ENCODE measurements at places on chromosomes 12 and 14.

GRCh38 chr14:105063056-105063455 lies 2.2 kb downstream of the GPR132 start:
- DNase-seq: peak; percentile 39

GRCh38 chr12:54018468-54018984 lies 9.7 kb upstream of the HOXC6 start:
- no peak for DNase-seq

DNA sequence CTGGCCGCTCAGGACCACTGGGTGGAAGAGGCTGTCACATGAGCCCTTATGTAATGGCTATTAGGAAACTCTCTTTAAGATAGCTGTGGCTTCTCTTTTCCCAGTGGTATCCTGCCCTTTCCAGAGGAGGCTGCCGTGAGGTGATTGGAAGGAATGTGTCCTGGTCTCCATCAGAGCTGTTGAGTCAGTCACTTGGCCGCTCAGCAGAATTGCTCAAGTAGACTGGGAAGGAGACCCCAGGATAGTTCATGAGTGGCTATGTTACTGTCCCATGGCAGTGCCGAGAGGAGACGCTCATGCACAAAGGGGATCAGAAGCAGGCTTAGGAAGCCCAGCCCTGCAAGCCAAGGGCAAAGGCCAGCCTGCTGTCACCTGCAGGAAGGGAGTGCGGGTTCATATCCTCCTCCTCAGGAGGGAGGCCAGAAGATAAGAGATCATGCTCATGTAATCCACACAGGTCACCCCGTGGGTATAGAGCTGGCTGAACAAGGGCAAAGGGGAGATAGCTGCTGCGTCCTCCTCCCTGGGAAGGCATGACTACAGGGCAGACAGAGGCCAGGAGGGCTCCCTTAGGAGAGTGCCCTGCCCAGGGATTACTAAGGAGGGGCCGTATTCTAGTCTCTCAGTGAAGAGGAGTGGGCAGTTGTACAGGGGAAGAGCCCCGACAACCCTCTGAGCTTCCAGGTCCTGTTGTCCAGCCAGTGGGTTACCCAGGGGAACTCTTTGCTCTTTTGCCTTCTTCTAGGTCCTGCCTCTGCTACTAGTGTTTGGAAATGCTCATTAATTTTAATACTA lies 137.0 kb upstream of the MAX start:
- DNase-seq: no peak

- no peak for DNase-seq
These were observed 12.8 kb downstream of the ACADS start for GRCh38 chr12:120738252-120739030.

DNA sequence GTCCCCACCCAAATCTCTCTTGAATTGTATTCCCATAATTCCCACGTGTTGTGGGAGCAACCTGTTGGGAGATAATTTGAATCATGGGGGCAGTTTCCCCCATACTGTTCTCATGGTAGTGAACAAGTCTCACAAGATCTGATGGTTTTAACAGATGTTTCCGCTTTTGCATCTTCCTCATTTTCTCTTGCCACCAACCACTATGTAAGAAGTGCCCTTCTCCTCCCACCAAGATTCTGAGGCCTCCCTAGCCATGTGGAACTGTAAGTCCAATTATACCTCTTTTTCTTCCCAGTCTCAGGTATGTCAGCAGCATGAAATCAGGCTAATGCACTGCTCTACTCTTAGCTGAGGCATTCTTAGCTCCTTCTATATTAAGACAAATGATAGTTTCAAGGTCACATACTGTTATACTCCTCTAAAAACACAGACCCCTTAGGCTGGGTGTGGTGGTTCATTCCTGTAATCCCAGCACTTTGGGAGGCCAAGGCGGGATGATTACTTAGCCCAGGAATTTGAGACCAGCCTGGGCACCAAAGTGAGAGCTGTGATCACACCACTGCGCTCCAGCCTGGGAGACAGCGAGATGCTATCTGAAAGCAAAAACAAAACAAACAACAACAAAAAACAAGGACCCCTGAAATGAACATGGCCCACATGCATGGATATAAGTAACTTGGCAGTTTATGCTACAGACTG lies 3.6 kb downstream of the SCAF11 start:
- DNase-seq: no peak
